ENCODE measurements at places on chromosomes 2 and 18.

- DNase-seq, result no peak
These were observed 85.9 kb downstream of the CALCRL start for GRCh38 chr2:187362151-187362550.

- no peak for DNase-seq
These were observed 64.2 kb upstream of the CAPN13 start for GRCh38 chr2:30871440-30871839.

GRCh38 chr18:2908166-2908945, 61.5 kb downstream of the EMILIN2 start:
- DNase-seq, result no peak

GRCh38 chr2:133504566-133505505, 63.4 kb downstream of the NCKAP5 start:
- DNase-seq, result no peak

DNA sequence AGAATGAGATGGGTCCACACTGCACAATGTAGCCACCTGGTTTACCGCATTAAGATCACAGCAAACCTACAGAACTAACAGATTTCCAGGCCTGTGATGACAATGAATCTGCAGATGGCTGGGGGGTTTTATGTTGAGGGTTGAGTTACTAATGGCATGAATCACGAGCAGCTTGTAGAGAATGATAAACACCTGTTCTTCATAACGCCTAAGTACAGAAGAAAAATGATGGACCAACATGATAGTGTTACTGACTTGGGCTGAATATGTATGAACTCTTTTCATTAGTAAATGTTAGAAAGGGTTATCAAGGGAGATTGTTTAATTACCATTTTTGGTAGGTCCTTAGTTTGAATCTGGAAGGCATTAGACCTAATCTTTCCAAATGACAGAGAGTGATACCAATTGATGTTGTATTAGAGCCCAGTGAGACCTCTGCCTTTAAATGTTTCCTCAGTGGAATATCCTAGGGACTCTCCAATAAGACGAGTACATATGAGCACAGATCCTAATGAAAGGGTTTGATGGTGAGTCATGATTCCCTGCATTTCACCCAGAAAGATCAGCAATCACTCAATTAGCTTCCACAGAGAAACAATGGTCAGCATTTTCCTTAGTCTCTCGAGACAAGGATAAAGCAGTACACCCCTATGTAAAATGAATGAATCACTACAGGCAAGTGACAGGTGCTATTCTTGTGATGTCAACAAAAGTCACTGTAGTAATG, 243.8 kb downstream of the DLGAP1 start:
- no peak for DNase-seq

DNA sequence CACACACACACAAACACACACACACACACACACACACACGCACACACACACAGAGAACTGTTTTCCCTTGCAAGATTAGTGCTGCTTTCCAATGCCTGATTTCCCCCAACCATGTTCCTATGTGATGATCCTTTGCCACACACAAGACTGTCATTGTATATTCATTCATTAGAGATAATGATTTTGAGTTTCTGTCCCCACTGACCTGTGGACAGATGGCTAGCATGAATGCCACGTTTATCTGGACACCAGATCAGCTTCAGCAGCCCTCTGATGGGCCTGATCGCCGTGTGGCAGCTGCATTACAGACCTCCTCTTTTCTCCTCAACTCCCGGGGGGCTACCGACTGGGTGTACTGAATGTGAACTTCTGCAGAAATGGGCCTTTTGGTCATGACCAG, 353.0 kb downstream of the MYCN start:
- no peak for DNase-seq

DNA sequence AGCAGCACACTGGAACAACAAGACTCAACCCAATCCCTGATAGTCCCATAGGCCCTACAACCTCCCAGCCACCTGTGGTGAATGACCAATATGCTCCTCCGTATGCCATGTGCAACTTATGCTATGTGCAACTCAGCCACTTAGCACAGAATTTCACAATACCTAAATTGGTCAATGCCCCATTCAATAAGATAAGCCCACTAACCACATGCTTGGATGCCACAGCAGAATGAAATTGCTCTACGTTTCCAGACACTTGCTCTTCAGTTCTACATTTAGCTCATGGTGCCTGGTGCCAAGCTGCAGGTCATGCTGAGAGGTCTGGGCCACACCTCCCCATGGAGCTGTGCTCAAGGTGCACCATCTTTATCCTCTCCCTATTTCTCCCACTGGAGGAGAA, 159.8 kb downstream of the EN1 start:
- DNase-seq, result no peak

DNA sequence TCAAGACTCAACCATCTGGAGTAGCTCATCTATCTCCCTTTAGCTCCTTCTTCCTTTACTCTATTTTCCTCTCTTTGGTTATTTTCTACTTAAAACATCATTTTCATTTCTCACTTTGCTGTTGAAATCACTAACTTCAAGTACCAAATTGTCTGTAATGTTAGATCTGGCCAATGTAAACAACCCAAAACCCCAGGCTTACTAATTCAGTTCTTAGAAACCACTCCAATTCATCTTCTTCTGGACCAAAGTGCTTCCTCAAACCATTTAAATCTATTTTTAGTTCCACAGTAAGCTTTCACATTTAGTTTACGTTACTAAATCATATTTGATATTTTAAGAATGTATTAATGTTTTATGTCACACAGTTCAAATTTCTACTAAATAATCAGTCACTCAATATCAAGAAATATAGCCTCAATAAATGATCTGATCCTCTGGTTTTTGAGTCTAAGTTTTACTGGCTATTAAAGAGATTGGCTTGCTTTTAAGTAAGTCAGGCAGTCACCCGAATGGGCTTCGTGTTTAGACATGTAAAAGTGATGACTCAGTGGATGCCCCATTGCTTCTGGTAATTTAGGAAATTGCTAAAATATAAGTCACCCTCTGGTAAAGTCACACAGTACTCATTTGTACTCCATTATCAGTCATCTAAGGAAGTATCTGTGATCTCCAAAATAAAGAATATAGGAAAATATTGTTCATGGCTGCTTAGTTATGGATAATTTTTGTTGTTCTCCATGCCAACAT, 527.2 kb upstream of the SOX11 start:
- no peak for DNase-seq

GRCh38 chr2:216713691-216714336, 18.5 kb upstream of the IGFBP5 start:
- DNase-seq, result no peak

- no peak for DNase-seq
These were observed 242.1 kb upstream of the RND3 start for GRCh38 chr2:150729495-150729955.

- DNase-seq, result no peak
These were observed 4.0 kb downstream of the EGR4 start for GRCh38 chr2:73289304-73289703.

DNA sequence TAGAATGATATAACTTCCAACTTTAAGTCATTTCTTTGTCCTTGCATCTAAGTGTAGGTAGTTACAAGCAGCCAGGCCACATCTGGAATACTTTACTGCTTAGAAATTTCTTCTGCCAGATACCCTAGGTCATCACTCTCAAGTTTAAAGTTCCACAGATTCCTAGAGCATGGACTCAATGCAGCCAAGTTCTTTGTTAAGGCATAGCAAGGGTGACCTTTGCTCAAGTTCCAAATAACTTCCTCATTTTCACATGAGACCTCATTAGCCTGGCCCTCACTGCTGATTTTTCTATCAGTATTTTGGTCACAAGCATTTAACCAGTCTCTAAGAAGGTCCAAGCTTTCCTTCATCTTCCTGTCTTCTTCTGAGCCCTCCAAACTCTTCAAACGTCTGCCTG, 7.8 kb upstream of the UGT1A9 start:
- no peak for DNase-seq

DNA sequence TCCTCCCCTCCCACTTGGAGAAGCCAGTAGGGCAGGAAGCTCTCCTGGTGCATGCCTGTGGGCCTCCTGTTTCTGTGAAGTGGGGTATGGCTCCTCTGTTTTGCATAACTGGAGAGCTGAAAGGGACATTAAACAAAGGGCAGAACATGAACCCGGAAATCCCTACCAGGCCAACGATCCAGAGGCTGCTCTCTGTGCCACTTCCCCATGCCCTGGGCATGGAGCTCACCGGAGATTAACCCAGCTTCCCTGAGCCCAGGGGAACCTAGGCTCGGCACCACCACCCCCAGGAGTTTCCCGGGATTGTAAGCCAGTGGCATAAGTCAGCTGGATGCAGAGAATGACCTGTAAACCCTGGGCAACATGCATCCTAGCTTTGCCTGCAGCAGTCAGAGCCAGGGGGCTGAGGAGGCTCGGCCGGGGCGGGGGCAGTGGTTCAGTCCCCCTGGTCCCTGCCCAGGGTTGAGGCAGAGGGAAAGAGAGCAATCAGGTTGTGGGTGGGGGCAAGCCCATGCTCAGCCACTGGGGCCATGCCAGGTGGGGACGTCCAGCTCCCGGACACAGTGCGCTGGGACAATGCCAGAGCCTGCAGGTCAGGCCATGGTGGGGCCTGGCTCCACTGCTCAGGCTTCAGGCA, 49.5 kb downstream of the TIMM21 start:
- no peak for DNase-seq

- DNase-seq, result no peak
These were observed 18.4 kb upstream of the REV1 start for GRCh38 chr2:99507937-99508818.

- no peak for DNase-seq
These were observed 527.4 kb downstream of the RNF144A start for GRCh38 chr2:7444626-7445025.

DNA sequence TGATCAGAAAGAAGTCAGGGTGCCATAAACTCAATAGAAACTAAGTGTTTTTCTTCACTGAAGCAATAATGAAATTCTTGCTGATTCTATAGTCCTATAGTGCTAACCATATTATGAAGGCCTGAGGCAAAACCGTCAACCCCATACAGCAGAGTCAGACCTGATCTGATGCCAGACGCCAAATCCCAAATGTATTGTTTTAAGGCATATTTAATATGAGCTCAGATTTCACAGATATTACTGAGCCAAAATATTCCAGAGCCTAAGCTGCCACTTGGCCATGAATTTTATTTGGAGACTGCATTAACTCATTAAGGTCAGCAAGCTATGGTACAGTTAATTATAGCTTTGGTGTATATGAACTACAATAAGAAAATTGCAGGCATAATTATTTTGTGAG, 53.4 kb downstream of the SCN1A start:
- DNase-seq, result no peak

- no peak for DNase-seq
These were observed 7.8 kb downstream of the ANTXR1 start for GRCh38 chr2:69020496-69021426.

DNA sequence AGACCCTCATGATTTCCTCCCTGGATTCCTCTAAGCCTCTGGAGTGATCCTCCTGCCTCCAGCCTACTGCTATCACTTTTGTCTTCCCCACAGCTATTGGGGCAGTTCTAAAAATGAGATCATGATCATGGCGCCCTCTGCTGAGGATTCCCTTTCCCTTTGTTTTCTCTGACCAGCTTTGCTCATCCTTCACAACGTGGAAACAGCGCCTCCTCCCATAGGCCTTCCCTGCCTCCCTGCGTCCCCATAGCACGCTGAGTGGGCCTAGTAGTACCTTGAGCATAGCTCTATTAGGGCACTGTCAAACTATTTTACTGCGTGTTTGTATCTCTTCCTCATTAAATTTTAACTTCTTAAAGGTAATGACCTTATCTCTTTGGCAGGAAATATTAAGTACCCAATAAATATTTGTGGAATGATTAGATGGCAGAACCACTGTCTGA, 207.0 kb upstream of the FANCL start:
- DNase-seq, result peak; percentile 73

GRCh38 chr2:18456026-18456425, 104.4 kb downstream of the RDH14 start:
- no peak for DNase-seq

- peak; percentile 7 for DNase-seq
These were observed 887.9 kb downstream of the NRXN1 start for GRCh38 chr2:50143822-50144575.

- DNase-seq, result no peak
These were observed 159.6 kb upstream of the TPO start for GRCh38 chr2:1253629-1254028.

DNA sequence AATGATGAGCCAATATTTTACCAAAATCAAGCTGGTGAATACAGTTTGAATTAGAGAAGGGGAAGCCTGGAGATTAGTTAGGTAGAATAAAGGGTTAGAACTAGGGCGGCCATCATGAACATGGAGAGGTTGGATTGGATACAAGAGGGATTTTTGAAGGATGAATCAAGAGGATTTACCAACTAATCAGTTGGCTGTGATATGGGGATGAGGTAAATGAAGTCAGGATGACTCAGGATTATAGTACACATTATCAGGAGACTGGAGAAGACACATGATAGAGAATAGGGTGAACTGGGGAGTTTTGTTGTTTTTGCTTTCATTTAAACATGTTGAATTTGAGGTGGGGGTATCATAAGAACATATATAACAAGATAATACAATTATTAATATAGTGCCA, 73.8 kb upstream of the PROKR1 start:
- no peak for DNase-seq

DNA sequence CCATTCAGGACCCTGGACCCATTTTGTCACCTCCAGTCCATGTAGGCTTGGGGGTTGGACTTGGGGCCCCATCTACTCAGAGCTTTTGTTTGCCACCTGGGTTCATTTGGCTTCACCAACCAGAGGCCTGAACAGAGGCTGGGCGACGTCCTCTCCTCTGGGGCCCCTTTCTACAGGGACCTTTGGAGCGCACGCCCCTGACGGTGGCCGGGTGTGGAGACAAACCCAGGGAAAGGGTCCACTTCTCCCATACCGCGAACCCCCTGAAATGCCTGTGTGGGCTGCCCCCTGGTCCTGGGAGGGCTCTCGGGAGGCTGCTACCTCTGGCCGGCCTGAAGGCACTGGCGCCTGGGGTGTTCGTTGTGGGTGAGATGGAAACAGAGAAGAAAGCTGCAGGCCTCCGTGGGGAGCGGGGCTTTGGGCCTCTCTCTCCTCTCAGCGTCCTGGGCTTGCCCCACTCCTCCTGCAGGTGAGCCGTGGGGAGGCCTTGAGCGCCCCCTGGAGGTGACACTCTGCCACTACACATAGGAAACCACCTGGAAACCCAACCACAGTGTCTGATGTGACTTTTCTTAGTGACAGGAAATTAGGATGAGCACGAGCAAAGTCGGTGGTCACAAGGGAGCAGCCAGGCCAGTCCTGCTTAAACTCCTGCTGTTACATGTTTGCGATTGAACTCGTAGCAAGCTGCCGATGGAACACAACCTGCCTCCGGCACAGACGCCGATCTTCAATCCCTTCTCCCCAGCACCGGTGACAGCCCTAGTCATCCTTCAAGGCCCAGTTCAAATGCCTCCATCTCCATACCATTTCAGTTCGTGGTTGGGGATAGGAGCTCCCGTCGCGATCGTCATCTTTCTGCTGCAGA, 12.0 kb upstream of the NTSR2 start:
- DNase-seq, result peak; percentile 53

DNA sequence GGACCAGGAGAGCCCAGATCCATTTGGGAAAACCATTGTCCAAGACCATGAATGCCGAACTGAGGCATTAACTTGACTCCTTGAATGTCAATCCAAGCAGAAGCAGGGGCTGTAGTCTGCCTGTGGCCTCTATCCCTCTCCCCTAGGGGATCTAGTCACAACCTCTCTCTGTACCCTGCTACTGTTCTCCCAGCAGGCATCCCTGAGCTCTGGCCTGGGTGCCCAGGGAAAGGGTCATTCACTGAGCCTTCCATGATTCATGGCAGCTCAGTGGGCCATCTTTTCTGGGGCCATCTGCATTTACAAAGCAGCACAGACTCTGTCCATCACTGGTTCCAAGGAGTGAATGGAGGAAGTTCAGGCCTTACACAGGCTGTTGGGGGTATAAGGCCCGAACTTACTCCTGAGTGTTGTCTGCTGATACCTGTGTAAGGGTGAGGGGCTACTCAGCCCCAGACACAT, 151.8 kb downstream of the ZFP36L2 start:
- DNase-seq, result no peak

All from endothelial cell (in vitro differentiated cells).